ENCODE measurements at places on chromosomes 5 and 9.
A peak's percentile ranks its signal among the peaks of the same experiment; 100 is the strongest.

DNA sequence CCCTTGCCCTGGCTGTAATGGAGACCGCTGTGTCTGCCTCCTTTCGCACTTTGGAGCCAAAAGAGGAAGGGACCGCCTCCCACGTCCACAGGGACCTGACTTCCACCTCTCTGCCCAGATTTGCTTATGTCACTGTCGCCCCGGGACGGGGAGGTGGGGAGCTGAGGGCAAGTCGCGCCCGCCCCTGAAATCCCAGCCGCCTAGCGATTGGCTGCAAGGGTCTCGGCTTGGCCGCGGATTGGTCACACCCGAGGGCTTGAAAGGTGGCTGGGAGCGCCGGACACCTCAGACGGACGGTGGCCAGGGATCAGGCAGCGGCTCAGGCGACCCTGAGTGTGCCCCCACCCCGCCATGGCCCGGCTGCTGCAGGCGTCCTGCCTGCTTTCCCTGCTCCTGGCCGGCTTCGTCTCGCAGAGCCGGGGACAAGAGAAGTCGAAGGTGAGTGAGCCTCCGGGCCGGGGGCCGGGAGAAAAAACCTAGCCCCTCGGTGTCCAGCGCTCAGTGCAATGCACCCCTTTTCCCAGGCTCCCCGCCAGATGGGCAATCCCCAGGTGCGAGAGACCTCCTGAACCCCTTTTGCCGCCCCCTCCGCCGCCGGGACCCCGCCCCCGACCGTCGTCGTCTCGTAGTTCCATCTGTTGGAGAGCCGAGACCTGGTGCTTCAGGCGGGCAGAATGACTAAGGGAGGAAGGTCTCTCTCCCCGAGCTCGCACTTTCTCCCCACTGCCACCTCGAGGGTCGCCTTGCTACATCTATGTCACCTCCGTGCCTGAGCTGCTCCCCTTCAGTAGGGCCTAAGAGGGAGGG, at the start of gene GPX3:
Gene GPX3, plus strand, starts transcription at position 288 of the 807 bp plus-strand sequence. Its CDS starts 64 bp downstream, at position 352.
- DNase-seq: no peak

DNA sequence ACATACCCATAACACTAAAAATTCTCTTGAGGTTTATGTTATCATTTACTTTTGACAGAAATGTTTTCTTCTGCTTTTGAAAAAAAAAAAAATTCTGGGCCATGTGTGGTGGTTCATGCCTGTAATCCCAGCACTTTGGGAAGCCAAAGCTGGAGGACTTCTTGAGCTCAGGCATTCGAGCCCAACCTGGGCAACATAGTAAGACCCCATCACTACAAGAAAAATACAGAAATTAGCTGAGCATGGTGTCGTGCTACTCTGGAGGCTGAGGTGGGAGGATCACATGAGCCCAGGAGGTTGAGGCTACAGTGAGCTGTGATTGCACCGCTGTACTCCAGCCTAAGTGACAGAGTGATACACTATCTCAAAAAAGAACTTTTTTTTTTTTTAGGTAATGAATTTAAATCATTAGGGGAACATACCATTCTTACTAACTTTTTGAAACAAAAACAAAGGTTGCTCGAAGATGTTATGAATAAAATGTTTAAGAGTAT, 148.8 kb upstream of the DMRT1 start:
- DNase-seq: no peak

- no peak for DNase-seq
These were observed 68.4 kb upstream of the IZUMO3 start for GRCh38 chr9:24614070-24614469.

DNA sequence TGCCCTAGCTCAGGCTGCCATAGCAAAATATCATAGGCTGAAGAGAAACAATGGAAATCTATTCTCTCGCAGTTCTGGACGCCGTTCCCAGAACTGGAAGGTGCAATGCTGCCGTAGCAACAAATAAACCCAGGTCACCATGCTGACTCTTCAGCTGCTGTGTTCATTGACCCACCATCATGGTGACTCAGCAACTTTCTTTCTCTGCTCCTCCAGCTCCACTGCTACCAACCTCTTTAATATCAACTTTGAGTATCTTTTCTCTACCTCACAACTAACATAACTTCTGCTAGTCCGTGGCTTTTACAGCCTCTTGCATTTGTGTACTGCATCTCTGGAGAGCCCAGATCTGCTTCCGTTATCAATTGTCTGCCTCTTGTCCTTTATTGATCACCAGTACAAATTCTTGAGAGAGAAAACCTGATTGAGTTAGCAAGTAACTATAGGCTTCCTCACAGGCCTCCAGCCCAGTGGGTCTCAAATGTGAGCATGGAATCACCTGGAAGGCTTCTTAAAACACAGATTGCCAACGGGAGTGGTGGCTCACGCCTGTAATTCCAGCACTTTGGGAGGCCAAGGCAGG, 47.3 kb upstream of the SLC30A5 start:
- DNase-seq: no peak

- DNase-seq: no peak
These were observed 250.0 kb upstream of the TNC start for GRCh38 chr9:115367780-115368525.

DNA sequence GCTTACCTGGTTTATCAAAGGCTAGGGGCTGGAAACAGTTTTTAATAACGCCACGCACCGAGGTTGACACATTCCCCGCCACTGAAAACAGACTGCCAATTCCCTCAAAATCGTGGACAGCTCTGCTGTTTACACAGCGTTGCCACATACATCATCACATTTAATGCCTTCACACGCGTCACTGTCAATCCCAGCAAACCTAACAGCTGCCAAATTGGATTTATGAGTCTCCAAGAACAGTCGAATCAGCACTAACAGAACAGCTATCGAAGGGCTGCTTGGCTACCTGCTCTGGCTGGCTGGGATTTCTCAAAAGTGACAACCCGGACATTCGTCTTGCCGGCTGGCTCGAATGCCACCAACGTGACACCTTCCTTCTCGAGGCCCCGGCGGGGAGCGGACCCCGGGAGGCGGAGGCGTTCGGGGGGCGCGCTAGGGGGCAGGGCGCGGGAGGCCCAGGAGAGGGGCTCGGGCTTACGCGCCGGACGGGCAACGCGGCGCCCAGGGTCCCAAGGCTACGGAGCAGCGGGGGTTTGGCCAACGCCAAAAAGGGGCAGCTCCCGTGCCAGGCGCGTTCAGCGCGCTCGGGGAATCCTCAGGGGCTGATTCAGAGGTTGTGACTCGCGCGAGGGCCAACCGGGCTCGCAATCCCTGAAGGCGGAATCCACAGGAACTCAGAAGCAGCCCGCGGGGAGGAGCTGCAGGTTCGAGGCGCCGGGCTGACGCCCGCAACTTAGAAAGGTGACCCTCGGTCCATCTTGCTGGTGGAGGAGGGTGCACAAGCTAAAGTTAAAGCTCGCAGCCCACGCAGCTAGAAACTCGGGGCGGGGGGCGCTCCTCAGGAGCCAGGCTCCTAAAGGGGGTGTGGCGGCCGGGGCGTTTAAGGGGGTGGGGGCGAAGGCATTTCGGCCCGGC, 1.2 kb downstream of the CDC14B start:
- no peak for DNase-seq

GRCh38 chr5:151578326-151579025, 12.7 kb downstream of the FAT2 start:
- DNase-seq: no peak

DNA sequence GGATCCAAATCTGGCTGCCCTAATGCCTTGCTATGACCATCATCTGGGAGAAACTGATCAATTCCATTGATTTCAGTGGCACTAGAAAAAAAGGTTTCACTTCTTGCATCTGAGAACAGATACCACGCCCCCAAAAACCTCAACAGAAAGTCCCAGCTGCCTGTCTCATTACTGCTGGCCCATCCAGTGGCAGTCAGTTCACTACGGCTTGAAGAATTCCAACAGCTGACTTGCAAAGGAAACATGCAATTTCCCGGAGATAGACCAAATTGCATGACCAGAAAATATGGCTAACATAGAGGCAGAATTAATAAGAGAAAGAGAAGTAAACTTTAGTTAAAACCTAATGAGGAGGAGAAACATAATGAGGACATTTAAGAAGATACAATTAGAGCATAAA, 48.6 kb downstream of the UGCG start:
- DNase-seq: no peak

- DNase-seq: no peak
These were observed 45.7 kb upstream of the ALDH1B1 start for GRCh38 chr9:38346811-38347210.

DNA sequence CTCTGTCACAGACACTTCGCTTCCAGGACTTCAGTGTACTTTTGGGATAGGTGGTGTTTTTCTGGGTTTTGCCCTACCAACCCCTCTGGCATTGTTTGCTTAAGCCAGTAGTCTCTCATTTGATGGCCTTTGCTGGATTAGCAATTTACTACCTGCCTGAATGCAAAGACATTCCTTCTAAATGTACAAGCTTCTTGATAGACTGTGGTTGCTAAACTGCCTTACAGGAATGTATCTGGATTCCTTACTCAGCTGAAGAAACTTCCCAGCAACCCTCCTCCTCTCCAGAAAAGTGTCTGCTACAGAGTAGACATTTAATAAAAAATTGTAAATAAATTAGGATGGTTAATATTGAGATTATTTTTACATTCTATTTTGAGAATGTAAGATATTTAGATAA, 1916.7 kb downstream of the EFNA5 start:
- no peak for DNase-seq

GRCh38 chr9:6106711-6107339, 91.4 kb upstream of the RANBP6 start:
- DNase-seq: no peak

GRCh38 chr5:173699966-173700365, 83.5 kb upstream of the BOD1 start:
- no peak for DNase-seq

GRCh38 chr5:136028782-136029742, at the start of gene TGFBI:
TSS of gene TGFBI (plus strand) at chr5:136028988. CDS start at chr5:136029056, 68 bp downstream.
- no peak for DNase-seq

- DNase-seq: no peak
These were observed 5.5 kb downstream of the PDCL start for GRCh38 chr9:122822938-122823337.

- no peak for DNase-seq
These were observed 585.9 kb downstream of the TLR4 start for GRCh38 chr9:118290116-118290515.

DNA sequence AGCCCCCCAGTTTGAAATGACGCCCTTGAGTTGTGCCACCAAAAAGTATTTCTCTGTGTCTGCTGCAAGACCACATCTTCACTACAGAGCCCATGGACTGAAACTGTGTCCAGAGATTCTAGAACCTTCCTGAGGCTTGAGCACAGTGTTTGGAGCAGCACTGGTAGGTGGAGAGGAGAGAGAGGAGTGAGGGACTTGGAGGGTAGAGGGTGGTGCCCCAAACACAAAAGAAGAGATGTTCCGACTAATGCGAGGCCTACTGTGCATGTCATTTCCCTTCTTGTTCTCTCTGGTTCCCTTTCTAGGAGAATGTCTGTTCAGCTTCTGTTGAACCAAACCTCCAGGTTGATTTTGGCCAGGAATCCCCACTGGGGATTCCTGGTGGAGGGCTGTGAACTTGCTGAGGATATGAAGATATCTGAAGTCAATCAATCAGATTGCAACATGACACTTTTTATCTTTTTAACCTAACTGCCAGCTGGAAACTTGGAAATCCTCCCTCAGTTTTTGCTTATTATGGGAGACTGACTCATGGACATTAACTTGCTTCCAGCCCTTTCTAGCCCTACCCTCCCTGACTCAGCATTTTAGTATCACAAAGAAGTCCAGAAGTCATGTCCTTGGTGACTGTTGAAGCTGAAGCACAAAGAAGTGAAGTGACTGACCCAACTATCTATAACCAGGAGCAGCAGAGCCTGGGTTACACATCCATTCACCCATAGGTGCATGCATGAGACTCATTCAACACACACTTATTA, 154.5 kb downstream of the NR3C1 start:
- no peak for DNase-seq

DNA sequence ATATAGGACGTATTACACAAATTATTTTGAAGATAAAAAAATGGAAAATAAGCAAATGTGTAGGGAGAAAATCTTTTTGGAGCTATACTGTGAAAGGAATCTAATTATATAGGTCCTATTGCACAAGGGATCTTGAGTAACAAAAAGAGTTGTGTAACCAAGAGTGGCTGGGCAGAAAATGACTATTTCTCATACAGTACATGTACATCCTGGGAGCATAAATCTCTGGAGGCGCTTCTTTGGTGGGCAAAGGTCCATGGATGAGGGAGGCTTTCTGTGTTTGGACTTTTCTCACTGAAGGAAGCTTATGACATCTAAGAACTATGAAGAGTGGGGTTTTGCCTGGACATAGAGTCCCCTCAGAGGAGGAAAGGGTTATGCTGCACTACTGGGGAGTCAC, 29.8 kb downstream of the ANKS6 start:
- no peak for DNase-seq

DNA sequence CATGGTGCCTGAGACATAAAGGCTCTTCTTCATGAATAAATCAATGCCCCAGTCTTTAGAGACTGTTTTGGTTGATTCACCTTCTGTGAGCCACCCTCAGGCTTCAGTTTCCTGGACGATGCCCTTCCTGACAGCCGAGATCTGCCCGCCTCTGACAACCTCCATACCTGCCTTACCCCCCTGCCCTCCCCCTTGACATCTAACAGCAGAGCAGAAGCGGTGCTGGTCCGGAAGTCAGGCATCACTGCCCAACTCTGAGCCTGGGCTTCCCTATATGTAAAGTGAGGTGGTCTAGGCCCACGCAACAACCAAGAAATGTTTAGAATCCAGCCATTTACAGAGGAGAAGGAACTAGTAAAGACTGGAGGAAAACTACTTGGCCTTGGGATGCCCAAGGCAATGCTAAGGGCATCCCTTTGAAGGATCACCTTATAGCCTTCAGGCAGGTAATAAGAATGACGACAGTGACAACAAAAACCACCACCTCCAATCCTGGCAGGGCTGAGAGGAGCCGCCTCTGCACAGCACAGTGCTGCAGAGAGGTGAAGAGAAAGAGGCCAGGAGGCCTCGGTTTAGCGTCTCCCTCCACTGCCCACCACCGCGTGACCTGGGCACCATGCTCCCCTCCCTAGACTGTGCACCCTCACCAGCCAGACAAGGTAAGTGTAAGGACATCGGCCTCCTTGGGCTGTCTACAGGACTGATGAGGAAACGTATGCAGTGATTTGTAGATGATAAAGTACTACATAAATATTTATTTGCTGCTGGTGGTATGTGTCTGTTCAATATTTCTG, 35.3 kb upstream of the GABBR2 start:
- DNase-seq: no peak

- DNase-seq: no peak
These were observed 69.1 kb downstream of the OTP start for GRCh38 chr5:77569409-77569808.

DNA sequence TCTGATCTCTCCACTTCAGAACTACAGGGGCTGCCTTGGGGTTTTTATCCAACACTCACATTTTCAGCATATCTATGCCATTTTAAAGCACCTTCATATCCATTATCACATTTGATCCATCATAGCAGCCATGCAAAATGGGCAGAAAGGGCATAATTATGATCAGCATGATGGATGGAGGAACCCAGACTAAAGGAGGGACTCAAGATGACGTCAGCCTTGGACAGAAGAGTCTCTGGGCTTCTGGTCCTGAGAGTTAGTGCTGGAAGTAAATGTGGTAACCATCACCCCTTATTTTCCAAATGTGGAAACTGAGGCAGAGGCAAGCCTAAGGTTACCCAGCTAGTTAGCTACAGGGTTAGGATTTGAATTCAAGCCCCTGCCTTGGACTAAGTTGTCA, 273.1 kb downstream of the DRD1 start:
- no peak for DNase-seq

GRCh38 chr5:36521838-36522745, 84.3 kb upstream of the SLC1A3 start:
- DNase-seq: no peak

- peak; percentile 16 for DNase-seq
These were observed 99.9 kb downstream of the GTF3C4 start for GRCh38 chr9:132769906-132770769.

All from stimulated activated CD8-positive, alpha-beta memory T cell treated with anti-CD3 and anti-CD28 coated beads, Interleukin-7, amount 100 ng/mL, for 1 hour (primary cell).